ENCODE measurements at places on chromosomes 3 and 15.
A peak's percentile ranks its signal among the peaks of the same experiment; 100 is the strongest.

- no peak for DNase-seq
Measured at GRCh38 chr3:52860424-52860768, 25.6 kb upstream of the MUSTN1 start.

DNA sequence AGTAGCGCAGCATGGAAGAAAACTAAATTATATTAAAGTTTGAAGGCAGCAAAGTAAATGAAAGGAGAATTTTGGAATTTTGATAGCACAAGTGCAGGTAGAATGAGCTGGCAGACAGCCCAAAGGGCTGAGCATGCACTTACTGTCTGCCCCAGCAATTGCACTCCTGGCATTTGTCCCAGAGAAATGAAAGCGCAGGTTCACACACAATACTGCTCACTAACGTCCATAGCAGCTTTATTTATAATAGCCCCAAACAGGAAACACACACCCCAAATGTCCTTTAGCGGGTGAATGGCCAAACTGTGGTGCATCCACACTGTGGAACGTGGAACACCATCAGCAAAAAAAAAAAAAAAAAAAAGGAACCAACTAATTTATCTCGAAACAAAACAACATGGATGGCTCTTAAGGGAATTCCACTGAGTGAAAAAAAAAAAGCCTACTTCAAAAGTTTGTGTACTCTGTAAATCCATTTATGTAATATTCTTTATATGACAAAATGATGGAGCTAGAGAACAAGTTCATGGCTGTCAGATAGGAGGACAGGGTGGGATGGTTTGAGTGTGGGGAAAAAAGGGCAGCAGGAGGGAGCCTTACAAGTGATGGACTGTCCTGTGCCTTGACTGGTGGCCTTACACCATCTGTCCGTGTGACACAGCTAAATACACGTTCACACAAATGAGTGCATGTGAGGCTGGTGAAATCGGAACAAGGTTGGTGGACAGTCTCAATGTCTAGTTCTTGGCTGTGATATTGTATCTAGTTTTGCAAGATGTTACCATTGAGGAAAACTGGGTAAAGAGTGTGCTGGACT, 6.0 kb upstream of the TM2D3 start:
- DNase-seq, result no peak

GRCh38 chr15:48617619-48618018, 27.9 kb downstream of the FBN1 start:
- no peak for DNase-seq

GRCh38 chr3:147843331-147843730, 434.2 kb downstream of the ZIC1 start:
- no peak for DNase-seq

GRCh38 chr3:40387001-40387894, at the start of gene ENTPD3:
Gene ENTPD3, plus strand, starts transcription at chr3:40387184. Its CDS starts 874 bp downstream, at chr3:40388058.
- DNase-seq, result no peak

GRCh38 chr3:159922861-159923312, 65.7 kb upstream of the IL12A start:
- peak; percentile 53 for DNase-seq

DNA sequence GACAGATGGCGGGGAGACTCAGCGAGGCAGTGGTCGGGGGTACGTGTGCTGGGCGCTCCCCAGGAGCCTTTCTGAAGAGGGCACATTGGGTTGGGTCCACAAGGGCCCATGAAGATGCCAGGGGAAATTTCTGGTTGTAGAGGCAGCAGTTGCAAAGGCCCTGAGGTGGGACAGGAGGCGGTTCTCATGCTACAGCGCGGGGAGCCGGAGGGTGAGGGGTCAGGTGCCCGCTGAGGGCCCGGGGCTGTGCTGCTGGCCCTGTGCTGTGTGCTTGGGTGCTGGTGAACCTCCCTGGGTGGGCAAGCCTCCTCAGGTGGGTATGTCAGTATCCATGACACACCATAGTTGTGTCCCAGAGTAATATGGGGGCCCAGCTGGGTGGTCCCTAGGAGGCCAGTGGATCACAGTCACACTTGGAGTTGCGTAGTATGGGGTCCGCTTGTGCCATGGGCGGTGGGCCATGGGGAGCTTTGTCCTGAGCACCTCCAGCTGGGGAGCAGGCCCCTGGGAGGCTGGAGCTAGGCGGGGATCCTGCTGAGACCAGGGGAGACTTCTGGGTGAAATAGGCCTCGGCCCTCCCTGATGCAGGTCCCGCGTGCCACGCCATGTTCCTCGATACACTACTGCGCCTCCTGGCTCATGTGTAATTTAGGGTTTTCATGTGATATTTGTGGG, 44.3 kb downstream of the PLXNA1 start:
- DNase-seq, result no peak

- peak; percentile 42 for DNase-seq
Measured at GRCh38 chr15:85582131-85583079, 202.0 kb downstream of the AKAP13 start.

- DNase-seq, result no peak
Measured at GRCh38 chr3:33388374-33389100, 51.7 kb downstream of the UBP1 start.

GRCh38 chr3:145133281-145133680, 1027.7 kb downstream of the PLOD2 start:
- DNase-seq, result no peak

GRCh38 chr15:52657338-52657737, 21.9 kb downstream of the ATOSA start:
- no peak for DNase-seq

DNA sequence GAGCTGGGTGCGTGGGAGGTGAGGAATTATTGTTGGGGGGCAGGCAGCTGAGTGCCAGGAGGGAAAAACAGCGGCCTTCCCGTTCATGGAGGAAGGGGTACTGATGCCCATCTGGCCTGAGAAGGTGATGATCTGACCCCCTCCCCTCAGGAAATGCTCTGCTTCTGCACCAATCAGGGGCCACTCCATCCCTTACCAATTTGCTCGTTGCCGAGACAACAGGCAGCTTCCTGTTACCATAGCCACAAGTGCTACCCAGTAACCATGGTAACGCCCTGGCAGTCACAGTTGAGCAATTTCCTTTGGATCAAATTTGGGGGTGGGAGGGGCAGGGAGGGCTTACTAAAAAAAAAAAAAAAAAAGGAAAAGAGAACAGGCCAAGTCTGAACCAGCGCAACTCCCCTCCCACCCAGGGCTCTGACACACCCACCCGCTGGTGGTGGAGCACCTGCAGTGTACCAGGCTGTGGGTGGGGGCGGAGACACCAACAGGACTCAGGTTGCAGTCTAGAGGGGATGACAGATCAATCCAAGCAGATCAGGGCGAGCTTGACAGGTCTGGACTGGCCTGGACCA, 13.7 kb downstream of the CELF6 start:
- DNase-seq, result no peak

- no peak for DNase-seq
Measured at GRCh38 chr15:77516076-77516475, 95.4 kb downstream of the HMG20A start.

DNA sequence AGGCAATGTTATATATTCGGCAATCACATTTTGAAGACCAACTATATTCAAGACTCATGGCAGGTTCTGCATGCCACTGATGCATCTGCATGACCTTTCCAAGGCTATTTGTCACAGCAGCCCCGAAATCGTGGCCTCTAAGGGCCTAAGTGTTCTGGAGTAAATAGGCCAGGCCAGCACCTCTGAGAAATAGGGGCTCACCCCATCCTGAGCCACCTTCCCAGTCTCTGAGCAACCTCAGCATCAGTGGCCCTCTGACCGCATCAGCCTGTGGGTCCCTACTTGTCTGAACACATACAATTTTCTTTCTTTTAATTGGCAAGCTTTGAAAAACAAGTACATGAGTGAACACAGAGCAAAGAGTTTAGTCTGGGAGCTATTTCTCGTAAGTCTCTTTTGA, 45.9 kb upstream of the THBS1 start:
- DNase-seq, result no peak

DNA sequence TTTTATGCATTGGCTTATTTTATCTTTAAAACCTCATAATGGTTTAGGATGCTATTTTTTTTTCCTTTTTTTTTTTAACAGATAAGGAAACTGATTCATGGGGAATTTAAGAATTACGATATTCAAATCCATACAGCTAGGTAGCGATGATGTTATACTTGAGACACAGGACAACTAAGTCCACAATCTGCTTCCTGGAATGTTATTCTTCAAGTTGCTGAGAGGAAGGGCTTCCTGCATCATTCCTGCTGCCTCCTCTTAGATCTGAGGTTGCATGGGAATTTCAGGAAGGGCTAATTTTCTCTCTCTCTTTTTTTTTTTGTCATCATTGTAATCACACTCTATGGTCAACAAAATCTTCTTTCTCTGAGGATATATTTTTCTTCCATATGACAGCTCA, 595.5 kb downstream of the GRM7 start:
- no peak for DNase-seq
